Cortex of kidney (tissue), 1 donor: ENCODE measurements at places on chromosomes 2 and 18.

GRCh38 chr2:60316381-60317033 lies 236.9 kb downstream of the BCL11A start:
- no peak for DNase-seq

- no peak for DNase-seq
These were observed 32.2 kb downstream of the FAM178B start for GRCh38 chr2:96954011-96954846.

- no peak for DNase-seq
These were observed 18.9 kb downstream of the CAB39 start for GRCh38 chr2:230731512-230731911.

DNA sequence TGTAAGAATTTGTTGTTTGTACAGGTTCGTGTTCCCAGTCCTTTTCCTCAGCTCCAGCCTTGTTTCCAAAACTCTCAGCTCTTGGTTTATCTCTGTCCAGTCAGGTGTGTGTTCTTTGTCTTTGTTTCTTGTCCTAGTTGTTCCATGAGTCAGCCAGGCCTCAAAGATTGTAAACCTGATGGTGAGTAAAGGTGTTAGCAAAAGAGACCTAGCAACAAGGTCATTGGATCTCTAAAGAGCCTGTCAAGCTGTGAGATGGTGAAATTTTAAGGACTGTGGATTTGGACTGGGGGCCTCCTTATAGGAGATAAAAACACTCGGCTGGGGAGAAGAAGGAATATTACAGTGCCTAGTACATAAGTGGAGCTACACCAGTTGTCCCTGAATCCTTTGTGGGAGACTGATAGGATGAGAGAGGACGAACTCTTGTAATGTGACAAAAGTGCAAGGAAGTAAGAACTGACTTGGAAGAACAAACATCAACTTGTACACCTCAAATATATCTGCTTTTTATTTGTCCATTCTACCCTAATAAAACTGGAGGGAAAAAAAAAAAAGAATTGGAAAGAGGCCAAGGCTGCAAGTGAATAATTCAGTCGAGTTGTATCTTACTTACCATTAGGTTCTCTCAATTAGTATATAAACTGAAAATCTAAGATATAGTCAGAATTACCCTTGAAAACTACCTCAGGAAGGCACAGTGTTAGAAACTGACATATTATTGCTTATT lies 37.2 kb downstream of the ITGA6 start:
- DNase-seq: no peak

GRCh38 chr18:37396971-37397720 lies 168.5 kb downstream of the CELF4 start:
- no peak for DNase-seq

DNA sequence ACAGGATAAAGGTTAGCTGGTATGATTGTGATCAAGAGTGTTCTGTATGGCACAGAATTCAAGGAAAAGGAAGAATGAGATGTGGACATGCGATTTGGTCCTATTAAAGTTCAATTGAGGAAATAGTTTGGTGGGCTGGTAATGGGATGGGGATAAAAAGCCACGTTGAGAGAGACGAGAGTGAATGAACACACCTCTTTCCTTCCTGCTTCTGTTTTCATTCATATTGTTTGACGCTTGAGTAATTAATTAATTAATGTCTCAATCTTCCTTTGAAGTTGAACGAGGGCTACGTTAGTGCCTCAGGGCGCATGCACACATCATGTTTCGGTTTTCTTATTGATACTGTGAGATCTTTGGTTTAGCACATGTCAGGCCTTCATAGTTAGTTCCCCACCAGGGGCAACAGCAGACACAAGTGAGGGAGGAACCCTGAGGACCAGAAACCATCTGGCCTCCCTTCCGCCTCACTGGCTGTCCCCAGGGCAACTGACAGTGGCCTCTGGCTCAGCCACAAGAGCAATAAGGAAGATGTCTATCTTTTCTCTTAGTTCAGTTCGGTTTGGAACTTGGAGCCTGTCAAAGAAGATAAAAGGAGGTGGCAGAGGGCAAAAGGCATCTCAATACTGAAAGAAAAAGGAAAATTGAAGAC lies 116.0 kb downstream of the LIPG start:
- DNase-seq: no peak
